IMR-90 (cell line): ENCODE measurements at places on chromosomes 1 and 21. TPM values are rescaled to one million over a fixed set of nuclear protein-coding genes. Genes with fewer than 3 reads are reported as not detected.

Gene TEX38
- total RNA-seq, result not detected in 2 replicates

Gene CGN
- 0.28 and 0.36 TPM in 2 replicates for total RNA-seq

Gene SLAMF9
- total RNA-seq, result 0.18 and 0.28 TPM in 2 replicates

Gene GCSAML
- total RNA-seq, result not detected in 2 replicates

Gene ANKRD13C
- total RNA-seq, result 10.9 and 18.9 TPM in 2 replicates

Gene TMEM82
- not detected in 2 replicates for total RNA-seq

Gene DPYD
- 47.3 and 58.3 TPM in 2 replicates for total RNA-seq

Gene RRAGC
- total RNA-seq, result 7.2 and 11.7 TPM in 2 replicates

Gene PGLYRP3
- total RNA-seq, result not detected in 2 replicates

Gene MED8
- 114 and 120 TPM in 2 replicates for total RNA-seq

Gene CDK11B
- 8.2 and 8.9 TPM in 2 replicates for total RNA-seq

Gene AGMAT
- total RNA-seq, result 0.18 and 0.28 TPM in 2 replicates

Gene FAM76A
- total RNA-seq, result 8.6 and 10.0 TPM in 2 replicates

Gene S100A7
- total RNA-seq, result not detected in 2 replicates

Gene FMO3
- total RNA-seq, result under 0.01 TPM in 1 of 2 replicates, not detected in the other

Gene KRTAP10-8
- not detected in 2 replicates for total RNA-seq

Gene UBE2Q1
- total RNA-seq, result 24.7 and 25.3 TPM in 2 replicates

Gene CFHR4
- total RNA-seq, result not detected in 2 replicates

Gene RIMS3
- 0.28 and 0.36 TPM in 2 replicates for total RNA-seq

Gene PM20D1
- total RNA-seq, result not detected in 2 replicates

Gene SRP9
- total RNA-seq, result 230 and 484 TPM in 2 replicates

GRCh38 chr1:247362153-247362552 lies 30.5 kb upstream of the ZNF496 start:
- DNase-seq, result no peak

GRCh38 chr1:216476341-216476740 lies 53.1 kb upstream of the USH2A start:
- DNase-seq, result no peak

- DNase-seq, result no peak
Measured at GRCh38 chr1:22207511-22208267, 64.8 kb upstream of the WNT4 start.

DNA sequence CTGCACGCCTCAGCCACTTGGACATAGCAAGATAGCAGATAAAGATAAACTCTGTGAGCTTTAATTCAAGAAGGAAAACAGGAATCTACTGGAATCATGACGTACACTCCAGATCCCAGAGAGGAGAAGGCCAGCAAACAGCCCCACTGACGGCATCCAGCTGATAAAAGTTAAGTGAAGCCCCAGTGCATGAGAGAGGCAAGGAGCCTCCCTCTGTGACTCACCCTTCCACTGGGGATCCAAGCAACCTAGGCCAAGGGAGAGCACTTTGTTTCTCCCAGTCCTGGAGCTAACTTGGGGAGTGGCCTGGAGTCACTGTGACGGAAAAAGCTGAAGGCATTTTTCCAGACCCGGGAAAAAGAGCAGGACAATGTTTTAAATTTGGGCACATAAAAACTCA lies 270.0 kb downstream of the AKT3 start:
- peak; percentile 24 for DNase-seq

DNA sequence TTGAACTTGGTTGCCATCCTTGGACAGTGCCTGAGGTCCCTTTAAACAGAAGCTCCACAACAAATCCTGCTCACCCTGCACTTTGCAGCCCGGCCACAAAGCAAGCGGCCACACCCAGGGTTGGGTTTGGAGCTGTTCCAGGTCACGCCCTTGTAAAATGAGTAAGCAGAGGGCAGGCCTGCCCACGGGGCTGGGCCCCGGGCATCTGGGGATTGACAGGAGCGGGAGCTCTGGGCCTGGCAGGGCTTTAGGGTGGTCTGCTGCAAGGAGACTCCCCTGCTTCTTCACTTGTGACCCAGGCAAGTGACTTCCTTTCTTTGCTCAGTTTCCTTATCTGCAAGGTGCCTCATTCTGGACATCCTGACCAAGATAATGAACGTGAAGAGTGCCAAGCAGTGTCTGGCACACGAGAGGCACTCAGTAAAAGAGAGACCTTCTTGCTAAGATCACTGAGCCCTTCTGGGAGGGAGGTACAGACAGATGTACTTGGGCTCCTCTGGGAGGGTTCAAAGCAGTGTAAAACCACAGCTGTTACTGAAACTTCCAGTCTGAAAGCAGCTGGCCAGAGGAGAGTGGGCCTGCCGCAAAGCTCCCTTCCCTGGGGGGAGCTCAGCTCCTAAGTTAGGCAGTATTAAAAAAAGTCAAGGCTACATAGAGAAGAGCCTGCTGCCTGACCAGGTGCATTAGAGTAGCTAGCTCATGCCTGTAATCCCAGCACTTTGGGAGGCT lies 2.6 kb downstream of the E2F2 start:
- peak; percentile 46 for DNase-seq

GRCh38 chr1:238951809-238952208 lies 434.6 kb upstream of the CHRM3 start:
- peak; percentile 33 for DNase-seq

DNA sequence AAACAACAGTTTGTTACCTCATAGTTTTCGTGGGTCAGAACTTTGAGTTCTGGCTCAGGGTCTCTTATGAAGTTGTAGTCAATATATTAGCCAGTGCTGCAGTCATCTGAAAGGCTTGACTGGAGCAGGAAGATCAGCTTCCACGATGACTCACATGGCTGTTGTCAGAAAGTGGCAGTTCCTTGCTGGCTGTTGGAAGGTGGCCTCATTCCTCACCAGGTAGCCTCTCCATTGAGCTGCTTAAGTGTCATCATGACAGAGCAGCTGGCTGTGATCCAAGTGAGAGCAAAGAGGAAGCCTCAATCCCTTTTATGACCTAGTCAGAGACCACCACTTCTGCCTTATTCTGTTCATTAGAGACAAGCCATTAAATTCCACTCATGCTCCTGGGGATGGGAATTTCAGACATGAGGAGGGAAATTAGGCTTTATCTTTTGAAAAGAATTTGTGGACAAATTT lies 5.6 kb downstream of the OSBPL9 start:
- peak; percentile 80 for DNase-seq

DNA sequence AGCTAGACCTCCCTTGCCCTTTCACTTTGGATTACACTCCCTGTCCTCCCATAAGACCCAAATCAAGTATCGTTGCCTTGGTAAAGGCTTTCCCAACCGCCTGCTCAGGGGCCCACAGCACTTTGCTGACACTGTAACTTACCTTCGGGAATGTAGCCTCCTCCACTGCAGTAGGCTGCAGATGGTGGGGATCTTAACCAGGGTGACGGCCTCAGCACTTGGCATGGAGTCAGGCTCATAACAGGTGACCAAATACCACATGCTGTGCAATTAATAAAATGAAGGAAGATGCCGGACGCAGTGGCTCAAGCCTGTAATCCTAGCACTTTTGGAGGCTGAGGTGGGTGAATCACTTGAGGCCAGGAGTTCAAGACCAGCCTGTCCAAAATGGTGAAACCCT lies 88.7 kb upstream of the IRF2BP2 start:
- DNase-seq, result no peak

DNA sequence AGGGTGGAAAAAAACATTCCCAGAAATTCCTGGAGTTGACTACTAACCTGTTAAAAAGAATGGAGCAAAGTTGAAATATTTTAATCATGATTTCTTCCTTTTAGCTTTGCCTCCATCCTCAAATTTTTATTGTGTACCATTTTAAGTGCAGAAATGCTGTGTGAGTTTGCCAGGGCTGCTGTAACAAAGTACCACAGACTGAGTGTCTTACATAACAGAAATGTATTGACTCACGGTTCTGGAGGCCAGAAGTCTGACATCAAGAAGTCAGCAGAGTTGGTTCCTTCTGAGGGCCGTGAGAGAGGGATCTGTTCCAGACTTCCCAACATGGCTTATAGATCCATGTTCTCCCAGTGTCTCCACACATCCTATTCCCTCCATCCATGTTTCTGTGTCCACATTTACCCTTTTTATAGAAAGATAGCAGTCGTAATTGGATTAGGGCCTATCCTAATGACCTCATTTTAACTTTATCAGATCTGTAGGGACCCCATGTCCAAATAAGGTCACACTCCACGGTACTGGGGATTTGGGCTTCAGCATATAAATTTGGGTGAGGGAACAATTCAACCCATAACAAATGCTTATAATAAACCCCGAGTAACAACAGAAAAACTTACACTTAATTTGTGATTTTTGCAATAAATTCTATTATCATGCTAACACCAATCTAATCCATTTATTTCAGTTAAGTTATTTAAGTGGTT lies 12.7 kb downstream of the SNX7 start:
- DNase-seq, result peak; percentile 37

DNA sequence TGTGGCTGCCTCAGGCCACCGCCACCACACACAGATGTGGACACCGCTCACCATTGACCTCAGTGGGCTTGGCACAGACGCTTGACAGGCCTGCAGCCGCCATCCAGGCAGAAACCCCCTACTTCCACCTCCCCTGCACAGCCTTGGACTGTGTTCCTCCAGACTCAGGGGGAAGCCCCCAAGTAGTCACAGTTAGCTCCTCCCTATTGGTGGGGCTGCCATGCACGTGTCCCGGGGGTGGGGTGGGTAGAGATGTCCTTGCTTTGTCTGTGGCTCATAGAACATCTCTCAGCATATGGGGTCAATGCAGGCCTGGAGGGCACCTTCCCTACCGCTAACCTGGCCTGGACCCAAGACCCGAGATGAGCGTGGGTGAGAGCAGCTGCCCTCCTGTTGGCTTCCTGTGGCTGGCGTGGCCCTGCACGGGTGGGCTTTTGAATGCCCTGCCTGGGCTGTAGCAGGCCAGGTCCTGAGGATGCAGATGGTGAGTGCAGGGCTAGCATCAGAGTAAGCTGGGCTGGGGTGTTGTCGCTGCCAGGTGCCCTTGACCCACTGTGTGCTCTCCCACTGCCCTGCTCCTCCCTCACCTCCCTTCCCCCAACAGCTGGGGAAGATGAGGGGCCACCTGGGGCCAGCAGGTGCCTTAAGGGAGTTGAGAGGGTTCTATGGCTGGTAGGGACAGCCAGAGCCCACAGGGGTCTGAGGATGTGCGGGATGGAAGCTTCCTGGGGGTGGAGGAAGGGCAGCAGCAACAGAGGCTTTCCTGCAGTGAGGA lies 6.2 kb downstream of the CROCC start:
- no peak for DNase-seq

- peak; percentile 64 for DNase-seq
Measured at GRCh38 chr1:246117066-246117791, 389.9 kb downstream of the SMYD3 start.

DNA sequence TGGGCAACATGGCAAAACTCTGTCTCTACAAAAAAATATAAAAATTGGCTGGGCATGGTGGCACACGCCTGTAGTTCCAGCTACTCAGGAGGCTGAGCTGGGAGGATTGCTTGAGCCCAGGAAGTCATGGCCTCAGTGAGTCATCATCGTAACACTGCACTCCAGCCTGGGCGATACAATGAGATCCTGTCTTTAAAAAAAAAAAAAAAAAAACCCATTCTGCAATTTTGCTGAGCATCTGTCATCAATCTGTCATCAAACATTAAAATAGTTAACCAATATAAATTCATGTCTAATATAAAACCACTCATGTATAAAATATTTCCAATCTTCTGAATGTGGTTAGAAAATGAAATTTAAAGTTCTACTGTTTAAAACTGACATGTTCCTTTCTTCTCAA lies 56.9 kb downstream of the LPAR3 start:
- DNase-seq, result no peak

GRCh38 chr1:1132956-1133750 lies 17.3 kb upstream of the C1orf159 start:
- peak; percentile 39 for DNase-seq

DNA sequence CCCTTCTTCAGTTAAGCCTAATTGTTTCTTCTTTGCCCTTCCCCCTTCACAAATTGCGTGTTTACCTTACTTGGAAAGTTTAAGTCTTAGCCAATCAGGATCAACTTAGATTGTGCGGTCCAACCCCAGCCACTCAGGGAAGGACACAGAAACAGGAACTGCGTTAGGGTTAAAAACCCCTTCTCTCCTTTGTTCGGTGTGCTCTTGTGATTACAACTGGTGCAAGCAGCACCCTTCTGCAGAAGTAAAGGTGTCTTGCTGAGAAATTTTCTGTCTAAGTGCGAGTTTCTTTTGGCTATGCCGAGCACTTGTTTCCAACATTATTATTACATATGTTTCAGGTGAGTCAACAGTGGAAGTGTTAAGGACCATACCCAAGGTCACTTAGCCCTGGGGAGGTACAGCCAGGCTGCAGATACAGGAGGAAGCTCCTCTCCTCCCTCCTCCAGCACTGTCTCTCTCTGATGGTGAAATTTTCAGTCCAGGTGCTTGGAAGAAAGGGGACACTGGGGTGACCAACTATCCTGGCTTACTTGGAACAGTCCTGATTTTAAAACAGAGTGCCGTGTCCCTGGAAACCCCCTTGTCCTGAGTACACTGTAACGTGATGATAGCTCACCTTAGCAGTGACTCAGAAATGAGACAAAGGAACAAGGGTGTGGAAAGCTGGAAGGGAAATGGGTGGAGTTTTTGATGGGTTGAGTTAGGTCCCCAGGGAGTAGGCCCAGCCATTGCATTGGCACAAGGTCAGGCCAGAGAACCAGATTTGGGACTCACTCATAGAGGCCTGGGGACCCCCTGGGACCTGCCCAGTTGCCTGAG lies 68.7 kb upstream of the KLHDC7A start:
- DNase-seq, result no peak

- DNase-seq, result no peak
Measured at GRCh38 chr1:94538243-94538827, 3.2 kb downstream of the F3 start.

- DNase-seq, result peak; percentile 26
Measured at GRCh38 chr1:62912028-62912638, 128.2 kb downstream of the ATG4C start.

DNA sequence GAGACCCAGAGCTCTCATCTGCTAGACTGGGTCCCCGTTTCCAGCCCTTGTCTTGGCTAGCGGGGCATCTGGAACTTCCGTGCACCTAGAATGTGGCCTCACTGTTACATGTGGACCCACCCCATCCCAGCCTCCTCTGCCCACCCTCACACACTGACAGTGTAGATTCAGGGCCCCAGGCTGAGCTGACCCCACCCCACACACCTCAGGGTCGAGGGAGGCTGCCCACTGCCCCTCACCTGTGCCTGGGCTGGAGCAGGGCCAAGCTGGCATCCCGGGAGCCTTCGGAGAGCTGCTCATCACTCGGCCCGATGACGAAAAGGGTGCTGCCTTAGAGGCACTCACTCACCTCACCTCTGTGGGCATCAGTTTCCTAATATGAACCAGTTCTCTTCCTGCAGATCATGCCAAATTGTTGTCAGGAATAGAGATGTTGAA lies 11.1 kb downstream of the ACOT11 start:
- no peak for DNase-seq

- DNase-seq, result no peak
Measured at GRCh38 chr1:91226741-91227140, 177.9 kb downstream of the HFM1 start.

- peak; percentile 78 for DNase-seq
Measured at GRCh38 chr1:55679971-55680370, 464.8 kb upstream of the USP24 start.

- DNase-seq, result peak; percentile 44
Measured at GRCh38 chr1:37704966-37705365, 12.7 kb downstream of the CDCA8 start.

DNA sequence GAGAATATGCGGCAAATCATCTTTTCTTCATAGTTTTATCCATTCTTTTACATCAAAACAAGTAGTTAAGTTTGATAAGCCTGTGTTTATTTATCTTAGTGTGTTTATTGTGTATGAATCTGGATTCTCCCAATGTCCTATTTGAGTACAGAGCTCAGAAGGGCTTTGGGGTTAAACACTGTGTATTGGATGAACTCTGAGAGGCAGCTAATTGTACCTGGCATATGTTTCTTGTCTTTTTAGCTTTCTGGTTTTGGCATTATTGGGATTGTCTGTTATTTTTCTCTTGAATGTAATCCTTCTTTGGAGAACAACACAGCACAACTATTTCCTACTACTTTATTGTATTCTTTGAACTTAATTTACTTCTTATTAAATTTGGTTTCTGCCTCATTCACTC lies 906.9 kb downstream of the ADGRL2 start:
- no peak for DNase-seq
